ENCODE measurements at places on chromosomes 4 and X.

DNA sequence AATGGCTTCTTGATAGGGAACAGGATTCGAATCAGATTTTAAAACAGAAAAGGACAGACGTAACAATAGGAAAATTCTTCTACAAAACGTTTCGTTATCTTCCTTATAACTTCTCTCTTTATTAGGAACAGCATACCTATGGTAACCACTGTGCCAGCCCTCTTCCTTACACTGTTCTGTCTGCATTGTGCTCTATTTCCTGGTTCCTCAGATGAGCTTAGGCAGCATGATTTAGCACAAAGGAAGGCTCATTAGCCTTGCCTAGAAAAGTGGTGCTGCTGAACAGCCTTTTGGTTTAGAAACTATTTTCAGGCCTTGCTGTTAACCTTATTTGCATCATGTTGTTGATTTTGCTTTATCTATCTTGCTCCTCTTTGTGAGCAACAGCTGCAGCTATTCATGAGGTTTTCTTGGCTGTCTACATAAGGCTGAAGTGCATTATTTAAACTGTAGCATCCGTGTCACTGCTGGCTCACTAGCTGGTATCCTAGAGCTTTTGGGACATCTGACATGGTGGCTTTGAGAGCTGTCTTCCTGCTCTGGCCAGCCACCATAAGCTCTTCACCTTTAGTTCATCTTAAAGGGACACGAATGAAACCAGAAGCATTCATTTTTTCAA is 69.9 kb upstream of the NRK start:
- DNase-seq, result no peak

- no peak for DNase-seq
Observed at GRCh38 chr4:66766557-66766956, 778.7 kb downstream of the CENPC start.

DNA sequence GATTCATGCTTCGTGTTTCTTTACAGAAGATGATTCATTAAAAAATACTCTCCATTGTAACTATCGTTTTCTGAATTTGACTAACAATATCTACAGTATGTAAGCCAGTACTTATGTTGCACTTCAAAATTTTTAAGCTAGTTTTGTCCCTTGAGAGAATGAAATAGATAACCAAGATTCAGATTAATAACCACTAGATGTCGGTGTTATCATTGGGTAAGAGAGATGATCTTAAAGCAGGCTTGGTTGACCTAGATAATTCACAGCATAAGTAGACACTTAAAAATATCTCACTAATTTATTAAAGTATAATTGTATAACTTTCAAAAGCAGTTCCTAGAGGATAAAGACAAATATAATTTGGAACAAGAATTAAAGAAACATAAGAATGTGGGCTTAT is 430.9 kb downstream of the C4orf33 start:
- peak; percentile 18 for DNase-seq

GRCh38 chr4:140092094-140092851 is 61.7 kb downstream of the MAML3 start:
- peak; percentile 68 for DNase-seq

DNA sequence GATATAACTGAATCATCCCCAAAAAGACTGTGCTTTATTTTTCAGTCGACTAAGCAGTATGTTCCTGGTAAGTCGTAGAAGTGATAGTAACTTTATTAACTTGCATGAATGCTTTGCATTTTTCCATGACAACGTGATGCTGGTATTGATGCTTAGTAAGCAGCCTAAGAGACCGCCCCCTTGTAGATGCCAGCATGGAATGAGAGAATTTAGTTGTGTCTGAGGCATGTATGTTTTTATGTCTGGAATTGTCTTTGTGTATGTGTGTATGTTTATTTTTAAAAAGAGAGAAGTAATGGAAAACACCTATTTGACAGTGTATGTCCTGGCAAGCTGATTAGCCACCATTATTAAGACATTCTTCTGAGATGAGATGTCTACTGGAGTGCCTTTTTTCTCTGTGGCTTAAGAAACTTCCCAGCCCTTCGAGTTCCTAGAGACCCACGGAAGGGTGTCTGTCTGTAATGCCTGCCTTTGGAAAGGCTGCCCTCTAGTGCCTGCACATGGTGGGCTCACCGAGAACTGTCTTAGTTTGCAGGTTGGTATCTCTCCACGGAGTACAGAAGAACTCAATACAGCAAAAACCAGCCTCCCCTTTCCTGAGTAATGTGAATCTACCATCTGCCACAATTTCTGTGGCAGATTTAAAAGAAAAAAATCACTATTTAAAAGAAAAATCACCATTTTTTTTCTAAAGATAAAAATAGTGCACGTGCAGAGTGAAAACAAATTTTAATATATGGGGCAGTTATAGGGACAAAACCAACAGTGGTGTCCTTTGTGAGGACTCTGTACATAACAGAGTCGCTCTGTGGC is 85.9 kb downstream of the AASDH start:
- peak; percentile 84 for DNase-seq

DNA sequence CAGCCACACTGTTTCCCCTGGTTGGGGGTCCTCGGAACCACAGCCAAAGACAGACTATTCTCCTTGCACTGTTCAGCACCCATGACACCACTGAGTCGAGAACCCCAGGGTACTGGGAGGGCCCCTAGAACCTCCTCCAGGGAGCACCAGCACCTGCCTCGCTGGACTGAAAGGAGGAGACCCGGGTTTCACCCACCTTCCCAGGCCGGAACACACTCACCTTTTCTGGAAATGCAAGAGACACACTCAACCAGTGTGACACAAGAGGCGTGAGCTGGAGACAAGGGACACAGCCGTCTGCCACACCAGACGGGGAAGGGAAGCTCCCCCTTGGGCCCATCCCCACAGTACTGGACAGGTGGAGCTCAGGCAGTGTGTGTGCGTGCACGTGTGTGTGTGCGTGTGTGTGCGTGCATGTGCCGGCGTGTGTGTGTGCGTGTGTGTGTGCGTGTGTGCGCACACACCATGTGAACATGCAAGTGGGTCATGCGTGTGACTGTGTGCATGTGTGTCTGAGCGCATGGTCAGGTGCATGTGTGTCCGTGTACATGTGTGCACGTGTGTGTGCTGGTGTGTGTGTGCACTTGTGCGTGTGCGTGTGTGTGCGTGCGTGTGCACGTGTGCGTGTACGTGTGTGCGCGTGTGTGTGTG is 128.8 kb upstream of the NKX1-1 start:
- no peak for DNase-seq

- no peak for DNase-seq
Observed at GRCh38 chr4:94228493-94229216, 21.0 kb downstream of the SMARCAD1 start.

DNA sequence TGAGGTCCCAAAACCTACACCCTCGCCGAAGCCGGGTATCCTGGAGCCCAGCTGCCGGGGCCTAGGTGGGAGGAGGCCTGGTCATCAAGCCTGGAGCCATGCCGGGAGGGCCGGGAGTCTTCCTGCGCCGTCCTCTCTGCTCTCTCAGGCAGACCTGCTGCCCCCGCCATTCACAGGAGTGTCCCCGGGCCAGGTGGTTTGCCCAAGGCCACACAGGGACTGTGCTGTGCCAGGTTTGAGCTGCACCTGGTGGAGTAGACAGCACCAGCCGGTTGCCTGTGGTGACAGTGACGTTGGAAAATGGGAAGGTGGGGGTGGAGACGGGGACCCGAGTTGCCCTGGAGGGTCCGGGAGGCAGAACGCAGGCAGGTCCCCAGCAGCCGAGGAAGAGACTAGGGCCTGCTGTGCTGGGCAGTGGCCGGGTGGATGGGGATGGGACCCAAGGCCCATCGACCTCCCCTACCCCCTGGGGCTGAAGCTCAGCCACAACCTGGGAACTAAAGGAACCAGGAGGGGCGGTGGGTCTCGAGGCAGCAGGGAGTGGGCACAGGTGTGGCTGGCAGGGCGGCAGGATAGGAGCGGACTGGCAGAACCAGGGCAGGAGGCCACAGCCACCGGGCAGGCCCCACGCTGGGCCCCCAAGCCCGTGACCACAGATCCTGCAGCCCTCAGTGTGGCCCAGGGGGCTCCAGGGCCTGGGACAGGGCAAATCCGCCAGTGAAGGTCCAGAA is 9.5 kb downstream of the DOK7 start:
- DNase-seq, result no peak

- DNase-seq, result peak; percentile 10
Observed at GRCh38 chrX:134373736-134374135, 86.2 kb upstream of the HPRT1 start.

- DNase-seq, result peak; percentile 19
Observed at GRCh38 chrX:110852180-110852579, 56.6 kb upstream of the CHRDL1 start.

DNA sequence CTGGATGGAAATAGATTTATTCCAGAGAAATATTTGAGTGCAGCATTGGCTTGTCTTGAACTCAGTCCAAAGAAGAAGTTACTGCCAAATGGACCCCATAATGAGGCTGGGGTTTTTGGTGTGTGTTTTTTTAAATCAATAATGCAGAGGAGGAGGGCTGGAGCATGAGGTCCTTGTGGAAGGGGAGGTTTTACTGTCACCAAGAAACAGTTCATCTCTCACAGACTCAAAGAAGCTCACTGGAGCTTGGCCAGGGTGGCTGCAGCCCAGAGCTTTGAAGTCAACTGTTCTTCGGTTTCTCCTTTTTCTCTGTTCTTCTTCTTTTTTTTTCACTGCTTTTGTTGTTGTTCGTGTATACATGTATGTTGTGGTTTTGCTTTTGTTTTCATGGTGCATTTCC is 377.7 kb downstream of the FBXW7 start:
- no peak for DNase-seq

DNA sequence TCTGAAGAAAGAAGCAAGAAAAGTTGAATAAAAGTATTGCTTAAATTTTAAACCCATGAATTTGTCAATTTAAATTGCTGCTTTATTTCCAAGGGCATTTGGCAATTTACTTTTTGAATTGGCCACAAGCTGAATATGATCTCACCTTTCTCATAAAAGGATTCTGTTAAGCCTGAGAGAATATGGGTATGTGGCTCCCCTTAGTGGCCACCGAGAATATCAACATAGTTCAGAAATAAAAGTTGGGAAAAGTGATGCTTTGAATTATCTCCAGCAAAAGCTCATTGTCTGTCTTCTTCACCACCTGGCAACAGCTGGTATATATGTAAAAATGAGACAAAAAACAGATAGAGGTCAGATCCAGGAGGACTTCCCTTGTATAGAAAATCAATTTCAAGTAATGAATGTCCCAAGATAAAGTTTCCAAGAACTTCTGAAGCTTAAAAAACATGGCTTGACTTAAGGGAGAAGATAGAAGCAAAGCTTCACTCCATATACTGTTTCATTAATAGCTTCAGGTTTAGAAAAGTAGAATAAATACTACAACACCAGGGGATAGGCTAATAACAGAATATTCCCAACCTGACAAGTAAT is 290.7 kb upstream of the FAM241A start:
- DNase-seq, result peak; percentile 17

- DNase-seq, result no peak
Observed at GRCh38 chr4:119002476-119002875, 113.8 kb downstream of the SYNPO2 start.

- DNase-seq, result peak; percentile 87
Observed at GRCh38 chr4:105022811-105023667, 123.6 kb upstream of the TET2 start.

- DNase-seq, result no peak
Observed at GRCh38 chr4:91598696-91599095, 705.1 kb upstream of the GRID2 start.

DNA sequence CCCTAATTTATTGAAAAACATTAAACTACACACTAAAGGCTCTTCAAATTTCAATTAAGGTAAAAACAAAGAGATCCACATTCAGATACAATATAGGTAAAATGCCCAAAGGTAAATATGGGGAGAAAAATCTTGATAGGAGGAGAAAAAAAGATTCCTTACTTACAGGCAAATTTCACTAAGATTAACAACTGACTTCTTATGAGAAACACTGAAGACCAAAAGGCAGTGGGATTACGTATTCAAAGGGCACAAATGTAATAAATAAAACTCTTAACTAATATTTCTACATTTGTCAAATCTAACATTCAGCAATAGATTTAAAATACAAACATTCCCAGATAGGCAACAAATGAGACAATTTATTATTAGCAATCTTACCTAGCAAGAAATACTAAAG is 829.3 kb downstream of the SH3BGRL start:
- DNase-seq, result no peak

GRCh38 chr4:110484767-110485166 is 8.8 kb downstream of the ENPEP start:
- DNase-seq, result no peak

- no peak for DNase-seq
Observed at GRCh38 chrX:940691-941090, 271.8 kb downstream of the CRLF2 start.

DNA sequence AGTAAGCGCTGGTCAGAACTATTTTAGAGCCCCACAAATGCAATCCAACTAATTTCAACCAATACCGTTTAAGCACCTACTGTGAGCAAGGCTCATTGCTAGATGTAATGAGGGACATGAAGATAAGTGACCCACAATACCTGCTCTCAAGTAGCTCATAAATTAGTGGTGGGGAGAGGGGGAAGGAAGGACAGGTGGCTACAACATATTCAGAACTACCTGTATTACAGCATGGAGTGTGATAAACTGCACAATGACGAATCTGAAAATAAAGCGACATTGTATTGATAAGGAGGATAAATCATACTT is 311.6 kb upstream of the DIAPH2 start:
- DNase-seq, result no peak

GRCh38 chrX:72620550-72621145 is 48.0 kb upstream of the HDAC8 start:
- DNase-seq, result no peak

DNA sequence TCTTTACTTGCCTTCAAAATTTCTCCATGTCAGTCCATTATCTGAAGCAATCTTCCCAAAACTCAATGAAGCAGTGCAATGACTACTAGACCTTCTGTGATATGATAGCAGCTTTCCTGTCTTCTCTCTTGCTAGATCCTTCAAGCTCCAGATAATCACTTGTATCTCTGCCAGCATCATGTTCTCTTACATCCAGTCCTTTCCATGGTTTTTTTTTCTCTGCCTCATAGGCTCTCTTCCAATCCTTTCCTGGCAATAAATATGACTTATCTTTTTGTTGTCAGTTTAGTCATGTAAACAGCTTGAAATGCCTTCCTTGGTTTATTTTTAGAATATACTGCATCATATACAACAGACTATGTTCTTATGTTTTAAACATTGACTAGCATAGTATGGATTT is 193.5 kb downstream of the CFAP299 start:
- DNase-seq, result no peak

DNA sequence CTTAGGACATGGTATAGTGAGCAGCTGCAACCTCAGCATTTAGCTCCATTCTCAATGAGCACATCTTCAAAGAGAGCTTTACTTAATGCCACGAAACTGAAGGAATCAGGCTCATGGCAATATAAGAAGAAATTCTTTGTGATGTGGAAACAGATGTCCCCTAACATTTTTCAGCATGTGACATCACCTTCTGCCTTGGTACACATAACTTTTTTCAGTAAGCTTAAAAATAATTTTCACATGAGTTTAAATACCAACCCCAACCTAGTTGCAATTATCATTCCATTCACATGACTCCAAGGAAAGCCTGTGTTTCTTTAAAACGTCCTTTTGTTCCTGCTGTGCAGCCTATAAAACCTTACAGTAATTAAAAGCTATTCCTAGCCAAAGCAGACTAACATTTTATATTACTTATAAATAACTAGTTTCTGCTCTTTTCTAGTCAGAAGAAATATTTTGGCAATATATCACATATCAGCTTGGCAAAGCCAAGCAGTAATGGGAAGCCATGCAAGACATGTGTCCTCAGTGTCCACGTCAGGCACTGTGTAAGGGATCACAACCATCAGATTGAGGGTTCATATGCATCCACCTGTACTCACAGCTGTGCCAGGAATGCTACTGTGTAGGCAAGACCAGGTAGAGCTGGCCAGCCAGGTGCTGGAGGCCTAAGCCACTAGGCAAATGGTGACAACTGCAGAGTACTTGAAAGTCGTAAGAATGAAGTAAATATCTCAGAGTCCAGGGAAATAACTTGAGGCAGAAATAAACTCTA is 466.6 kb downstream of the INPP4B start:
- no peak for DNase-seq
